ENCODE measurements at places on chromosomes 2 and 18.

GRCh38 chr2:237044281-237044680, 41.4 kb upstream of the COPS8 start:
- DNase-seq, result no peak

DNA sequence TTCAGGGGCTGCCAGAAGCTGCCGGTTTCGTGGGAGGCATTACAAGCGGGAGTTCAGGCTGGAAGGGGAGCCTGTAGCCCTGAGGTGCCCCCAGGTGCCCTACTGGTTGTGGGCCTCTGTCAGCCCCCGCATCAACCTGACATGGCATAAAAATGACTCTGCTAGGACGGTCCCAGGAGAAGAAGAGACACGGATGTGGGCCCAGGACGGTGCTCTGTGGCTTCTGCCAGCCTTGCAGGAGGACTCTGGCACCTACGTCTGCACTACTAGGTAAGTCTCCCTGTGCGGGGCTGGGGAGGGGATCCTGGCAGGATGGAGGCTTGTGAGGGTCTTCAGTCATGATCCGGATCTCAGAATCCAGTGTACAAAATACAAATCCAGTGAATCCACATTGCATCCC, 17.8 kb downstream of the IL1R2 start:
- no peak for DNase-seq

- no peak for DNase-seq
Observed at GRCh38 chr2:227404585-227405271, 17.0 kb upstream of the SCYGR1 start.

DNA sequence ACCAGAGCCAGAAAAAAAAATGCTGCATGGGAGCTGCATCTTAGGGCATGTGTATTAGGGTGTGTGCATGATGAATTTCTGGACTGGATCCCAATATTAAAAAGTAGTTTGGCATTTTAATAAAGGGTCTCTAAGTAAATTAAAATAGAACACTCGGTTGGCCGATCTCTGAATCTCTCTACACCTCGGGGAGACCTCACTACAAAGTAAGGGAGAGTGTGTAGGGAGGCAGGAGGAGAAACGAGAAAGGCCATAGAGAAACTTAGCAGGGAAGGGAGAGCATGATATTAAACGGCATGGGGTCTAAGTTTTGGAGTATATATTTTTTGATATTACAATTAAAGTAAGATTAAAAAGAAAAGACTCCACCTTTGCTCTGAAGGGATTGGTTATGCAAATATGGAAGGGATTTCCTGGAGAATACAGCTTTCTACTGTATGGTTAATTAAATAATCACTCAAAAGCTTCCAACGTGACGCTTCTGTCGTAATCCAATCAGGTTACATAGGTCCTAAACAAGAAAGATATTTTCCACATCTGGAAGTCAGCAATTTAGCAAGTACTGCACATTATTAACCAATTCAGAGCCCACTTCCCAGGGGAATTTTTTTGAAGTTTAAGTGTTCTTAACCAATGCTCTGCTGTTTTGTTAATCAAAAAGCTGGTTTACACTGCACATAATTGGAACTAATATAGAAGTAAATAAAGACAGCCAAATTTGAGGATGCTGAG, 1.0 kb upstream of the ZEB2 start:
- no peak for DNase-seq

DNA sequence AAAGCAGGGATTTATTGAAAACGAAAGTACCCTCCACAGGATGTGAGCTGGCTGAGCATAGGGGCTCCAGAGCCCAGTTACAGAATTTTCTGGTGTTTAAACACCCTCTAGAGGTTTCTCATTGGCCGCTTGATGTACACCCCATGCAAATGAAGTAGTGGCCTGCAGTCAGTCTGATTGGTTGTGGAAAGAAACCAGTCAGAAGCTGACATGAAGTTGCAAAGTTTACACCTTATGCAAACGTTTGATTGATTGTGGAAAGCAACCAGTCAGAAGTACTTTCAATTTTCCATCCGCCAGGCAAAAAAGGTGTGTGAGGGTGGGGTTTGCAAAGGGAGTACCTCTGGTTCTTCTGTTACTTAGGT, 62.3 kb downstream of the VWA3B start:
- DNase-seq, result no peak

- DNase-seq, result no peak
Observed at GRCh38 chr2:86788165-86788564, 2.5 kb downstream of the CD8A start.

All from activated CD4-positive, alpha-beta T cell treated with anti-CD3 and anti-CD28 coated beads, Interleukin-2, amount 50 U/mL, for 24 hours (primary cell).